ENCODE measurements at places on chromosomes 5 and 9. TPM values are rescaled to one million over a fixed set of nuclear protein-coding genes. Genes with fewer than 3 reads are reported as not detected.

Gene SLC36A3
- not detected for total RNA-seq

Gene CYLC2
- not detected for total RNA-seq

Gene LPAR1
- 39.2 TPM for total RNA-seq

Gene FRRS1L
- total RNA-seq: 0.18 TPM

- no peak for DNase-seq
Observed at GRCh38 chr5:102701748-102702147, 53.4 kb upstream of the PAM start.

DNA sequence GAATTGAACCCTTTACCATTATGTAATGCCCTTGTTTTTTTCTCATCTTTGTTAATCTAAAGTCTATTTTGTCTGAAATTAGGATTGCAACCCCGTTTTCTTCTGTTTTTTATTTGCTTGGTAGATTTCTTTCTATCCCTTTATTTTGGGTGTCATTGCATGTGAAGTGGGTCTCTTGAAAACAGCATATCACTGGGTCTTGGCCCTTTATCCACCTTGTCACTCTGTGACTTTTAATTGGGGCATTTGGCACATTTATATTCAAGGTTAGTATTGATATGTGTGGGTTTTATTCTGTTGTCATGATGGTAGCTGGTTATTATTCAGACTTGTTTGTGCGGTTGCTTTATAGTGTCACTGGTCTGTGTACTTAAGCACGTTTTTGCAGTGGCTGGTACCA, 117.4 kb upstream of the MARCHF11 start:
- DNase-seq: no peak

DNA sequence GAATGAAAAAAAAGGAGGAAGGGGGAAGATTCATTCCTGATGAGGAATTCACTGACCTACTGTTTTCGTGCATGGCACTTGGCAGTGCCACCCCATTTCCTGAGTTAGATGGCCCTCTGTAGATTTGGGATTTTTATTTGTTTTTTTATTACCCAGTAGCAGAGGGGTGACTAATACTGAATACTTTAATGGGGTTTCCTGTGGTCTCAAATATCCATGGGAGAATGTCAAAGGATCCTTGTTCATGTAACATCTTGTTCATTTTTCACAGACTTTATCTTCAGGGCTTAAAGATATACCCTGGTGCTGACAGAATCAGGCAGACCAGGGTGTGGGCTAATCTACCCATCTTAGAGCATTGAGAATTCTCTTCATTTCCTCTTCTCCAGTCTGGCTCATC, 93.0 kb downstream of the MAMDC2 start:
- DNase-seq: peak; percentile 24

- peak; percentile 87 for DNase-seq
Observed at GRCh38 chr9:107213561-107214028, 69.5 kb upstream of the RAD23B start.

Measured in fibroblast of the aortic adventitia (primary cell).